Neuronal stem cell (in vitro differentiated cells): ENCODE measurements at places on chromosomes 1 and 21.

- H3K4me1 ChIP-seq: peaks cover 25% of the 10 kb centered on the region
- peaks cover 3% of the 10 kb centered on the region for H3K36me3 ChIP-seq
- no peak overlapping the region for H3K27ac ChIP-seq
- H3K27me3 ChIP-seq: no peaks in the 10 kb centered on the region
Observed at GRCh38 chr1:6350416-6351088, 43.0 kb downstream of the ACOT7 start.

DNA sequence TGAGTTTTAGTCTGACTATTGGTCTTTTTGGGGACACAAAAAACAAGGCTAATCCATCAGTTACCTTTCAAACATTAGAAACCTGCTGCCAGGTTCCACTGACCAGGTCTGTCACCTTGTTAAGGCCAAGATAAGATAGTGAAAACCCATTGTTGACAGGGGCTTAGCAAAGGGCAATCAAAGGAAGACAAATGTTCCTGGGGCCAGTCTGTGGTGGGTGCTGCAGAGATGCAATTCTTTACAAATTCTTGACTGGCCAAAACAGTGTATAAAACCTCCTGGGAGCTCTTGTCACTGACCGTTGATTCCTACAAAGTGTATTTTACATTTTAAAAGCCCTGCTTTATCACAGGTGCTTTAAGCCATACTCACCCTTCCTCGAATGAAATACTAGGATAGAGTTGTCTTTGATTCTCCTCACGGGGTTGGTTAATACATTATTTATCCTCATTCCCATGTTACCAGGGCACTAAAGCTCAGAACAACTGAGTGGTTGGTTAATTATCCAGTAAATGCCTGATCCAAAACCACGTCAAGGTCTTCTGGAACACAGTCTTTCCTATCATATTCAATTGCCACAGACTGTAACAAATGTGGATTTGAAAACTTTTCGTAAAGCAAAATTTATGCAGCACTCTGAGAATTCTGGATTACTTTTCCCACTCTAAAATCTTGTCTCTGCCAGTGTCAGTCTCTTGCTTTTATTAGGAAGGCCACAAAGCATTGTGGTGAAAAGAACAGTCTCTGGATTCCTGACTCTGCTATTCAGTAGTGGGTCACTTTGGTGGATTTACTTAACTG lies 77.2 kb downstream of the NRIP1 start:
- H3K27me3 ChIP-seq: no peaks in the 10 kb centered on the region
- H3K27ac ChIP-seq: no peak overlapping the region
- no peak for DNase-seq
- H3K4me3 ChIP-seq: no peak overlapping the region

GRCh38 chr1:87942165-87942564 lies 613.5 kb downstream of the LMO4 start:
- DNase-seq: no peak
- H3K4me1 ChIP-seq: peaks cover 3% of the 10 kb centered on the region
- H3K27ac ChIP-seq: no peak overlapping the region
- no peaks in the 10 kb centered on the region for H3K36me3 ChIP-seq
- no peaks in the 10 kb centered on the region for H3K27me3 ChIP-seq

- H3K4me1 ChIP-seq: peaks cover 3% of the 10 kb centered on the region
- H3K36me3 ChIP-seq: no peaks in the 10 kb centered on the region
- no peak overlapping the region for H3K27ac ChIP-seq
- peak overlapping the region; percentile 76 for H3K4me3 ChIP-seq
- DNase-seq: peak; percentile 32
Observed at GRCh38 chr1:167713330-167714081, 8.3 kb upstream of the MPZL1 start.

DNA sequence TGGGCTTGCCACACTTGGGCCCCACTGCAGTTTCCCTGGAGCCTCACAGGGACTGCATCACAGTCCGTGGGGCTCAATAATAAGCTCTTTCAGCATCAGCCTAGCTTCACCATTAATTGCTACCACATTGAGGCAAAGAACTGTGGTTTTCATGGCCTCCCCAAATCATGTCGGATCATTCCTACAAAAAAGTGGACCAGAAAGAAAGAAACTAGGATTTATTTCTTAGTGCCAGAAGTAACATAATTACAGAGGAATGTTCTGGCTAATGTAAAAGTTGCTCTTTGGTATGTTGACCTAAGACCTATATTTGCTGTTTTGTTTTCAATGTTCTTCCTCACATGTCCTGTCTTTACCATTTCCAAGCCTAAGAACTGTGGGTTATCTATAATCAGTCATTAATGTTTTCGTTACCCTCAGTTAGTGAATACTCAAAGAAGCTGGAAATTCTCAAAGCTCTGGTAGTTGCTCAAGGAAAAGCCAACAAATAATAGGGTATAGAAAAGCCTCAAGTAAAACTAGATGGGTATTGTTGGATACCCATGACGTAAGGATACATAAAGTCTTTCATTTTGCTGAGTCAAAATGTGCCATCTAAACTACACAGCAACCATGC lies 173.9 kb downstream of the LTN1 start:
- H3K4me1 ChIP-seq: no peaks in the 10 kb centered on the region

DNA sequence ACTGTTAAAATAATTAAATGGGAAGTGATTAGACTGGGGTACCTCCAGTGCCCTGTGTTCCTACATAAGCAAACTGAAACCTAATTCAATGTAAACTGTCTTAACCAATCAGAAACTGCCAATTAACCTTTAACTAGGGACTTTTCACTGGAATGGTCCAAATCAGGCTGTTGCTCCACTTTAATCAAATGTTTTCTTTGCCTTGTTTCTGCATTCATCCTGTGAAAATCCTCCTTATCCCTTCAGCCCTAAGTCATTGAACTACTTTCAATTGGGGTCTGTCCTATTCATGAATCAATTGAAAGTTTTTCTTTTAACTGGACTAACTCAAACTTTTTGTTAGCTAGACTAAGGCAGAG lies 5.1 kb upstream of the FUBP1 start:
- H3K27ac ChIP-seq: peak overlapping the region; percentile 94
- no peaks in the 10 kb centered on the region for H3K4me1 ChIP-seq
- no peak overlapping the region for H3K4me3 ChIP-seq
- no peaks in the 10 kb centered on the region for H3K27me3 ChIP-seq
- peak; percentile 60 for DNase-seq

DNA sequence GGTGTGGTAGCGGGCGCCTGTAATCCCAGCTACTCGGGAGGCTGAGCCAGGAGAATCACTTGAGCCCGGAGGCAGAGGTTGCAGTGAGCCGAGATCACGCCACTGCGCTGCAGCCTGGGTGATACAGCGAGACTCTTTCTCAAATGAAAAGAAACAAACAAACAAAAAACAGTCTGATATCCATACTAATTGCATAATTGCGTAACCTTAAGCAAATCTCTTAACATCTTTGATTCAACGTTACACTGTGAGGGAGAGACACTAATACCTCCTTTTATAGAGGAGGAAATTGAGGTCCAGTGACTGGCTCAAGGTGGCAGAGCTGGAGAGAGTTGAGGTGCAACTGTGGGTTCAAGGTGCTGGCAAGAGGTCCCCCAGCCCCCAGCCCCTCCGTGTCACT lies 12.6 kb upstream of the COX20 start:
- no peaks in the 10 kb centered on the region for H3K4me1 ChIP-seq
- DNase-seq: no peak
- no peak overlapping the region for H3K27ac ChIP-seq
- H3K4me3 ChIP-seq: no peak overlapping the region
- no peaks in the 10 kb centered on the region for H3K36me3 ChIP-seq

GRCh38 chr1:167708940-167709389 lies 12.8 kb upstream of the MPZL1 start:
- H3K27me3 ChIP-seq: no peaks in the 10 kb centered on the region
- H3K27ac ChIP-seq: no peak overlapping the region
- no peaks in the 10 kb centered on the region for H3K36me3 ChIP-seq
- H3K4me1 ChIP-seq: peaks cover 12% of the 10 kb centered on the region
- no peak for DNase-seq

GRCh38 chr1:226233293-226233692 lies 9.8 kb downstream of the MIXL1 start:
- H3K27me3 ChIP-seq: no peaks in the 10 kb centered on the region
- no peak overlapping the region for H3K4me3 ChIP-seq
- no peak for DNase-seq
- H3K4me1 ChIP-seq: no peaks in the 10 kb centered on the region
- H3K27ac ChIP-seq: no peak overlapping the region

- no peak for DNase-seq
- H3K27ac ChIP-seq: no peak overlapping the region
- H3K27me3 ChIP-seq: no peaks in the 10 kb centered on the region
- no peak overlapping the region for H3K4me3 ChIP-seq
- no peaks in the 10 kb centered on the region for H3K4me1 ChIP-seq
Observed at GRCh38 chr1:86846164-86846647, 67.7 kb downstream of the SELENOF start.
